PC-3 (cell line): ENCODE measurements at places on chromosomes 3 and 15.

DNA sequence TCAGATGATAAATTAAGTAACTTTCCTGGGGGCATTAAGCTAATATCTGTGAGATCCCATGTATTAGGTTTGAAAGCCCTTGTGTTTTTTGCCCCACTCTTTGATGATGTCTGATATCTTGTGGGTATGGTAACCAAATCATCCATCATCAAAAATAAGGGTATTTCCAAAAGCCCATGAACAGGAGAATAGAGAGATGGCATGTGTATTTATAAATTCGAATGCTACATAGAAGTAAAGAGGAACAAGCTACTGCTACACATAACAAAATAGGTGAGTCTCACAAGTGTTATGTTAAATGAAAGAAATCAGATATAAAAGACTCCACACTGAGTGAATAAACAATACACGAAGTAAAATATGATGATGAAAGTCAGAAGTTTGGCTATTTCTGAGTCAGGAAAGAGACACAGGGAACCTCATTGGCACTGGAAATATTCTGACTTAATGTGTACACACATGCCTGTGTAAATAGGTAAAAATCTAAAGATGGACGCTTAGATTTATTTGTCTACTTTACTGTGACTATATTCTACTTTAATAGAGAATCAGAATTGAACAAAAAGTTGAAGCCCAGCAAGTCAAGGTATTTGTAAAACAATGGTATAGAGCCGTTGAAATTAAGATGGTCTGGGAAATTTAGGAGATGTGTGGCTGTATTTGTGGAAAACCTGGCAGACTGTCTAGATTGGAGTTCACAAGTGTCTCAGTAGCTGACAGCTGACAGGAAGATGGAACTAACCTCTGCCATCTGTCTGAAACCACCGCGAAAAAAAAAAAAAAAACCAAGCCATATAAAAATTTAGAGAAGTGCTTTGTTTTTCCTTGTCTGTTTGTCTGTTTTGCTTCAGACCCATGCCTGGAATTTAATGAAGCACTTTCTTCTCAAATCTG, 111.0 kb upstream of the TGFBR2 start:
- peak; percentile 37 for DNase-seq

DNA sequence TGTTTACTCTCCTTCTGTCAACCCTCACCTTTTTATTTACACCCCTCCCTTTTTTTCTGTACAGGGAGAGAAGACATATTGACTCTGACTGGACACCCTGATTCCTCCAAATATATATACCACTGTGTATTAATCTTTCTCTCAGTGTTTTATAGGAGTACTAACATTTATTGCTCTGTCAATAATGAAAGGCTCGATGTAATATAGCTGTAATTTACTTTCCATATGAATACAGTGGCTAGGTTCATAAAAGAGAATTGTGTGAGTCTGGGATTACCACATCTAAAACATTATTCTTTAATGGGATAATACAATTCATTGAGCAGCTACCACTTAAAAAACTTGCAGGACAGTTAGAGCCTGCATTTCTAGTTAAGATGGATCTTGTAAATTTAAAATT, 194.3 kb downstream of the SV2B start:
- no peak for DNase-seq

- no peak for DNase-seq
These were observed 11.6 kb downstream of the TRPC1 start for GRCh38 chr3:142735462-142735861.

- DNase-seq = no peak
These were observed 1.5 kb downstream of the FOXB1 start for GRCh38 chr15:60005352-60006202.

DNA sequence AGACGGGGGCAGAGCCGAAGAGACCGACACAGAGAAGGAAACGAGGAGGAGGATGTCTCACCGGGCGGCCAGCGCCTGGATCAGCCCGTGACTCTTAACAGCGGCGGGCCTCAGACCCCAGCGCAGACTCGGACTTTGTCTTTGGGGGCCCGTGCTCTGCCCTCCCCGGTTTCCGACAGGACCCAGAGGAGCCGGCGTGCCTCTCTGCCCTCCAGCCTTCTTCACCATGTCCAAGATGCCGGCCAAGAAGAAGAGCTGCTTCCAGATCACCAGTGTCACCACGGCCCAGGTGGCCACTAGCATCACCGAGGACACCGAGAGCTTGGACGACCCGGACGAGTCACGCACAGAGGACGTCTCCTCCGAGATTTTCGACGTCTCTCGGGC, 1.0 kb downstream of the TSC22D2 start:
- peak; percentile 13 for DNase-seq

- DNase-seq = no peak
These were observed 252.3 kb upstream of the CHRM5 start for GRCh38 chr15:33716025-33716424.

GRCh38 chr3:133117342-133117741, 79.2 kb downstream of the TMEM108 start:
- no peak for DNase-seq

DNA sequence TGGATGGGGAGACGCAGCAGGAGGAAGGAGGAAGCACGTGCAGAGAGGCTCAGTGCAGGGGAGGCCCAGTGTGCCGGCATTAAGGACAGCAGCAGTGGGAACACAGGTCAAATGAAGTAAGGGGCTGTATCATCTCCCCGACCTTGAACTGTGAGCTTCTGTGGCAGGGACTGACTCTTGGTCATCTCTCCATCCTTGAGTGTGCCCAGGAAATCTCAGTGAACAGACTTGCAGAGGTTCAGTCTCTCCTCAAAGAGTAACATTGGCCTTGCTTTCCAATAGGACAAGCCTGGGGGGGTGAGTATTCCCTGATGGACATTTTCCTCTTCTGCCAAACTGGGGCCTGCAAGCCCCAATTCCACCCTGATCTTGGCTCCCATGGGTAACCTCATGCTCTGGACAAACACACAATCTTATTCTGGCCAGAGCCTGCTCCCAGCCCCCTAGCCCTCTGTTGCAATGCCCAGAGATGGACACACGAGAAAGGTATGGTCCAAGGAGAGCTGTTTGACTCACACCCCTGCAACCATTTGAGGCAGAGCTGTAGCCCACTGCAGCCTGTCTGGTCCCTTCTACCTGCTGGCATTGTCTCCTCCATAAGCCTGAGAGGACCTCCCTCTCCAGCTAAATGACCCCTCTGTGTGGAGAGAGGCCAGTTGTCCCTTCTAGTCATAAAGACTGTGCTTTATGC, 50.9 kb downstream of the TLE3 start:
- no peak for DNase-seq

GRCh38 chr3:71376503-71376902, 207.0 kb downstream of the FOXP1 start:
- no peak for DNase-seq

GRCh38 chr3:184610245-184610871, 48.8 kb downstream of the EPHB3 start:
- no peak for DNase-seq

DNA sequence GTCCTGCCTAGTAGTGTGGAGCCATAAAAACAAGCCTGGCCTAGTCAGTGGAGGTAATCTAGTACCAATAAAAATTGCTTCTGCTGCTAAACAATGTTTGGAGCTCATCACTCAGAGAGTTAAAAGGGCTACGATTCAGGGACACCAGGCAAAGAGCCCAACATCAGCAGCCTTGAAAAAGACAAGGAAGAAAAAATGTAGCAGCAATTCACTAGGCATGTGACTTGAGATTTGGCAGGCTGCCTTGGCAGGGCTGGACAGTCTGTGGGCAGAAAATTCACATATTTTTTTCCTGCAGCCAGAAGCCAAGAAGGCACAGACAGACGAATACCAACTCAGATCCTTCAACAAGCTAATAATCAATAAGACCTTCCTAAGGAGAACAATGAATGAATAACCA, 47.2 kb downstream of the IGSF11 start:
- no peak for DNase-seq

GRCh38 chr3:549636-550035, 353.1 kb downstream of the CHL1 start:
- DNase-seq = no peak

- no peak for DNase-seq
These were observed 1038.8 kb downstream of the AGBL1 start for GRCh38 chr15:87118435-87118834.

DNA sequence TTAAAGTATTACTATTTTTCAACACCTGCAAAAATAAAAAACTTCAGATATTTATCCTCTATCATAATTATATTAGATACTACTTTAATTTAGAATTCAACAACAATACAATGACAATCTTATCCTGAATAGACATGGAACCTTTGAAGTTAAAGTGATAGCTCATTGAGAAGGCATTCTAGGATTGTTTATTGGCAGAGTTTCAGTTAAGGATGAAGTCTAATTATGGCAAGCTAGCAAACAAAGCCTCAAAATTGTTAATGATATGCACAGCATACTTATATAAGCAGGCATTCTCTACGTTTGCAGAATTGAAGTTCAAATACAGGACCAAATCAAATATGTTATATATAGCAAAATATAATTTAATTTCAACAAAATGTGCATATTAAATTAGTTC, 91.2 kb upstream of the ABI3BP start:
- peak; percentile 14 for DNase-seq

DNA sequence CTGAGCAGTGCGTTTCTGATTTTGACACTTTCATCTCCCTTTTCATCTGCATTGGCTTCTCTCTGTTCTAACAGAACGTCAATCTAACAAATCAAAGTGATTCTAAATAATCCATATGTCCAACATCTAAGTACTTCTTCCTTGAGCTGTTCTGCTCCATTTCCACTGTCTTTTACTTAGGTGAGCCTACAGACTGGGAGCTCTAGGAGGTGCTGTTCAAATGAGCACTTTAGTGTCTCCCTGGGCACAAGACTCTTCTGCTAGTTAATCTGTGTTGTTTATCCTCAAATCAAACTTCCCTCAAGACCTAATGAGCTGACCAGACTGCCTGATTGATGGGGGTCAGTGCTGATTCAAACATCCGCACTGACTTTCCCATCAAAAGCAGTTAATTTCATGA, 408.1 kb downstream of the WDR72 start:
- no peak for DNase-seq

GRCh38 chr15:78837543-78837942, 26.3 kb upstream of the ADAMTS7 start:
- DNase-seq = no peak

DNA sequence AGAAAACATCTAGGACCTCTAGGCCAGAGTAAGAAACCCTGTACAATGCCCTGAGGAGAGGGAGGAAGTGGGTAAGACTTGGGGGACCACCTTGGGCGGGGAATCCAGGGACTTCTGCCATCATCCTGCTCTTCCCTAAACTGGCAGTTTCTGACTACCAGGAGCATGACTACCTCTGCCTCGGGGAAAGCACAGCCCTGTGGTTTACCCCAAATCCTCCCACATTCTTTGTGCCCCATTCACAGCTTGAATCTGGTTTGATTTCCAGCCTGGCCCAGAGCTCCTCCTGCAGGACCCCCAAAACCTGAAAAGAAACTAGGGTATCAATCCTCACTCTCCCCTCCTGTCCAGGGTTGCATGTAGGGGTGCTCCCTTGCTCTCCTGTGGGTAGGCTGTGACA, 4.7 kb downstream of the C3orf18 start:
- peak; percentile 59 for DNase-seq

DNA sequence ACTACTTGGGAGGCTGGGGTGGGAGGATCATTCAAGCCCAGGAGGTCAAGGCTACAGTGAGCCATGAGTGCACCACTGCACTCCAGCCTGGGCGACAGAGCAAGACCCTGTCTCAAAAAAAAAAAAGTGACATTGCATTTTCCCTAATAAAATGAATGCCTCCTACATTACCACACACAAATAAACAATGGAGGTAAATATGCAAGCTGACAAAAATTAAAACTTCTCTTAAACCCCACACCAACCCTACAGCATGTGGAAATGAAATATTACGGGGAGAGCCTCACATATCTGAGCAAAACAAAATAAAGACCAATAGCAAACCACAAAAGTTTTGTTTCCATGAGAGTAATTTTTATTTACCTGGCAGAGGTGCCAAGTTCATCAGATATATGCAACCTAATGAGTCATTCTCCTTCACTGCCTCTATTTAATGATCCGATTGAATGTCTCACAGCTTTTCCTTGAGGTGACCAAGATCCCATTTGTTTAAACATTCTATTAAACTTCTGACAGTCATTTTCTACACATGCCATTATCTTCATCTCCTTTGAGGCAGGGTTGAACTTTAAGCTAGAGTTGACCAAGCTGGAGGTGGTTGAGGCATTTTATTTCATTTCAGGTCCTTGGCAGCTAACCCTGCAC, 9.4 kb upstream of the CAV3 start:
- peak; percentile 42 for DNase-seq

DNA sequence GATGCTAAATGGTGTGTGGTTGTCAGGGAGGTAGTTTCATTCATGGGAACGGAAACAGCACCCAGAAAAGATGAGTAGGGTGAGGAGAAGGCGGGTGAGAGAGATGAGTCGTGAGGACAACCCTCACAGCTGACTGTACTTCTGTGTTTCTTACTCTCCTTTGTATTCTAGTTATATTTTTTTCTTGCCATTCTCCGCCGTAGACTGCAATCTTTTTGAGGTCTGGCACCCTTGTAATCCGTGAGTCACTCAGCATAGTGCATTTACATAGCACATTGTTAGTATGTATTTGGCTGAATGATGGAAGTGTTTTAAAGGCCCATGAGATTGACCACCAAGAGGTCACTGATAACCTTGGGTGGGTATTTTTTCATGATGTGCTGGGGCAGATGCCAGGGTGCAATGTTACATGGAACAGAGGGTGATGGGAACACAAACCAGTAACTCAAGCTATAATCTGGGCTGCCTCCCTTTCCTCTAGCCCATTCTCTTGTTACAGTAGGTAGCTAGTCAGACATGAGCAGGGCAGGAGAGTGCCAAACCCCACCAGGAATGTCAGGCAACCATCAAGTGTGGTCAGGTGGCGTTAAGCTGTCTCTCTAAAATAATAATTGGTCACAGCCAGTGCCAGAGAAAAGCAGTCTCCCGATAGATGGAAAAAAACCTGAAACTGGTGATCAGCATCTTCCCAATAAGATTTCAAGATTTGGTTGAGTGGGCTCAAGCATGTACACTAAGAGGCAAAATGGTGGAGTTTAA, 18.8 kb upstream of the DGKG start:
- DNase-seq = peak; percentile 43

- DNase-seq = no peak
These were observed 47.7 kb upstream of the ANKRD28 start for GRCh38 chr3:15845475-15845874.

DNA sequence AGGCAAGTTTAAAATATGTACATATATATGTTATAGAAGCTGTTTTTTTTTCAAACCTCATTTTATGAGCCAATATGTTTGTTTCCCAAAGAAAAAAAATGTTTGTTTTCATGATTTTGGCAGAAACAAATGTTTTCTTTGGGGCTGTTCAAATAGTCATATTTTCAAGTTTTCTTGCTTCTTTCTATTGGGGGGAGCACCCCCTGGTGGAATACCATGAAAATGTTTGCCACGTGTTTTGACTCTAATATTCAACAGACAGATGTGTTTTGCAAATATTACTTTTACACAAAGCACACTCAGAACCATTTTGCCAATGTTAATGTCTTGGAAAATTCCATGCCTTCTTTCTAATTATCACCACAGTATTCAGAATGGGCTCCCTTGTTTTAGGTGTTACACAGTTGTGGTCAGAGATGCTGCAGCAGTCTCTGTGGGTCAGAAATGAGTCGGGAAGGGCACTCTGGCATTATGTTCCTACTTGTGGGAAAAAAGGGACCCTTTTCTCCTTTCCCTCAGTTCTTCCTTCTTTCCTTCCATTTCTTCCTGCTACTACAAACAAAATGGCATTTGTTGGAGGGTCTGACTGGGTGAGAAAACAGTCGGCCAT, 817.0 kb downstream of the TUSC7 start:
- DNase-seq = peak; percentile 17

- DNase-seq = peak; percentile 11
These were observed 135.6 kb upstream of the ABI3BP start for GRCh38 chr3:101128786-101129185.
